Cortex of kidney (tissue), 1 donor: ENCODE measurements at places on chromosomes 3 and 15.

DNA sequence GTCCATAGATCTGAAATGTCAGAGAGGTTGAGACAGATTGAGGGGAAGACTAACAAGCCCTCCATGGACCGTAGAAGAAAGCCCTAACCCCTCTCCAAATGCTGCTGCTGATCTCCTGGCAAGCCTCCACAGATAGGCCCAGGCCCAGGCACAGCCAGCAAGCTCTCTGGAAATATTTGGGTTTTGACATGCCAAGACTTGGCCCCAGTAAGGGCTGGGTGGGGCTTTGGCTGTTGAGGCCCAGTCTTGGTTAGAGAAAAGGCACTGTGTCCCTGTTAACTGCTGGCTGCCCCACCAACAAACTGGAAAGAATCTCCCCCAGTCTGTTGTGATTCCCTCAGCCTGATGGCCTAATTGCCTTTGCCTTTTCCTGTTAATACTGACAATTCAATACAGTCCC lies 208.8 kb upstream of the CTDSPL start:
- DNase-seq = no peak

- no peak for DNase-seq
Observed at GRCh38 chr15:53580366-53580765, 179.1 kb downstream of the WDR72 start.

- no peak for DNase-seq
Observed at GRCh38 chr3:132378846-132379245, 38.5 kb upstream of the DNAJC13 start.

- DNase-seq = no peak
Observed at GRCh38 chr3:29871087-29871486, 590.2 kb downstream of the RBMS3 start.

DNA sequence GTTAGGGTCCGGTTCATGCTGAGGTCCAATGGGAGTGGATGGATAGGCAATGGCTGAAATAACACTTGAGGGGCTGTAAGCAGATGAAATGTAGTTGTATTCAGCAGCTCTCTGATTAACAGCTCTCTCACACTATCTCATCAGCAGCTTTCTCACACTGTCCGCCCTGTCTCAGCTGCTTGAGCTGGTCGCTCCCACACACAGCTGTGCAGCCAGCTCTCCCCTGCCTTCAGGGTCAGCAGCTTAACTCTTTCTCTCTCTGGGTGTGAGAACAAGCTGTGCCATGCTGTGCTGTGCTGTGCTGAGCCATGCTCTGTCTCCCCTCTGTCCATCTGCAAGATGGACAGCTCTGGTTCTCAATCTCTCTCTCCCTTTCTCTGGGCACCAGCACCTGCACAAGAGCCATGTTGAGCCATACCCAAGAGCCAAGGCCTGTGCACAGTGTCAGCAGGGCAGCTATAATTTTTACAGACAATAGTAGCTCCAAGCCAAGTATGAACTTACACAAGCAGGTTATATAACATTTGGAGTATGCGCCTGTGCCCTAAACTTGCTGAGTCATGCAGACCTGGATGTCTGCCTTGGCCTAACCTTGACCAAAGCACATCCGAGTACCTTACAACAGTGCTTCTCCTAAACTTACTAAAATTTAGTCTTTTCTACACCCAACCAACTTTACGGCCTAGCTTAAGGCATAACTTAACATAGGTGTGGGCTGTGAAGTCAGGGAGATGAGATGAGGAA lies 291.3 kb upstream of the TRIM42 start:
- no peak for DNase-seq
